CD4-positive, alpha-beta T cell (primary cell): ENCODE measurements at places on chromosomes 11 and 22.

GRCh38 chr11:105399511-105399910, 210.4 kb upstream of the GRIA4 start:
- H3K27me3 ChIP-seq = no peaks in the 10 kb centered on the region
- no peaks in the 10 kb centered on the region for H3K36me3 ChIP-seq
- DNase-seq = no peak
- no peaks in the 10 kb centered on the region for H3K4me1 ChIP-seq
- no peak overlapping the region for H3K27ac ChIP-seq

DNA sequence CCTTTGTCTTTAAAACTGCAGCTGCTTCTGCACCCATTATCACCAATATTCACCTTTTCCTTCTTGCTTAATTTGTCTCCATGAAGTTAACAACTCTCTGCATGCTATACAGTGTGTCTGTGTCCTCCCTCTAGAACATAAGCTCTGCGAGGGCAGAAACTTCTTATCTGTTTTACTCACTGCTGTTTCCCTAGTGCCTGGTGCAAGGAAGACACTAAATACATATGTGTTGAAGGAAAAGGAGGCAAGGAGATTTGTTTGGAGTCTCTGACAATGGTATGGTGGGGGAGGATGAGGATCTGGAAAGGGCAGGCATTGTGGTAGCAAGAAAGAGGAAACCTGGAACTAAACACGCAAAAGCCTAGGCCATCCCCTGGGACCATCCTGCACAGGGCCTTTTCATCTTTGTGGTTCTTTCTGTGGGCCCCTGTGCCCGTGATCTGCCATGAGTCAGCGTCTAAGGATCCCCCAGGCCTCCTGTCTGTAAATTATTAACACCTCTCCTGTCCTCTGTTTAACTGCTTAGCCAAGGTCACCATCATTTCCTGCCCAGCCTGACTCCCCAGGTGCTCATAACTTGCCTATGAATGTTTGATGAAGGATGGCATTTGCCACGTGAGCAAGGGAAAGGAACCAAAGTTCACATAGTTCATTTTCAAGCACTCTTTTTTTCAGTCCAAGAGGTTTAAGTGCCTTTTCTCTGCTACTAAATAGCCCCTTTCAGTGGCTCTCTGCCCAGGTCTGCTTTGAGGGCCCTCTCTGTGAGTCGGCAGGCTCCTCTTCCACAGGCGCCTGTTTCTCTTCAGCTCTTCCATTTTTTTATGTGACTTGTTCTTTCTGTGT, 131.1 kb downstream of the RASSF10 start:
- H3K4me3 ChIP-seq = no peak overlapping the region
- DNase-seq = no peak
- H3K4me1 ChIP-seq = no peaks in the 10 kb centered on the region

- DNase-seq = no peak
- H3K4me1 ChIP-seq = peaks cover 30% of the 10 kb centered on the region
- no peaks in the 10 kb centered on the region for H3K27me3 ChIP-seq
- peak overlapping the region; percentile 88 for H3K4me3 ChIP-seq
- no peak overlapping the region for H3K27ac ChIP-seq
These were observed 1.7 kb downstream of the UVRAG start for GRCh38 chr11:75816561-75817239.

DNA sequence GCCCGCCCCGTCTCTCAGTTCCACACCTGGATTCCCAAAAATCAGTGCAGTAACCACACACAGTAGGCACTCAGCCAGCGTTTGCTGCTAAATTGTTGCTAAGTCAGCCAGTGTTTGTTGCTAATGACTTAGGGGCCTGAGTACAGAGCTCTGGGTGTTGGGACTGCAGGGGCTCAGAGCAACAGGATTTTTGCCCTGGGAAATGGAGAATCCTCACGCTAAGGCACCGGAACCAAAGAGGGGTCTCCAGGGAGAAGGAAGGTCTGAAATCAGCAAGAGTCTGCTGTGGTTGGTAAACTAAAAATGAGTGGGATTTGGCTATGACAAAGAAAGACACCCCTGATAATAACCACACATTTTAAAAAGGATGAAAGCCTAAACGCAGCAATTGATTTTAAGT, 22.7 kb upstream of the ALX4 start:
- H3K27ac ChIP-seq = no peak overlapping the region
- DNase-seq = no peak
- no peaks in the 10 kb centered on the region for H3K4me1 ChIP-seq
- no peaks in the 10 kb centered on the region for H3K36me3 ChIP-seq
- H3K27me3 ChIP-seq = peaks cover 22% of the 10 kb centered on the region

- peaks cover 3% of the 10 kb centered on the region for H3K4me1 ChIP-seq
- H3K27ac ChIP-seq = no peak overlapping the region
- no peaks in the 10 kb centered on the region for H3K27me3 ChIP-seq
- H3K36me3 ChIP-seq = peaks cover 85% of the 10 kb centered on the region
These were observed 27.2 kb downstream of the CERK start for GRCh38 chr22:46710806-46711205.

GRCh38 chr11:44943118-44943517, 7.6 kb downstream of the TP53I11 start:
- no peak for DNase-seq
- H3K4me3 ChIP-seq = no peak overlapping the region
- no peaks in the 10 kb centered on the region for H3K27me3 ChIP-seq
- no peak overlapping the region for H3K27ac ChIP-seq

DNA sequence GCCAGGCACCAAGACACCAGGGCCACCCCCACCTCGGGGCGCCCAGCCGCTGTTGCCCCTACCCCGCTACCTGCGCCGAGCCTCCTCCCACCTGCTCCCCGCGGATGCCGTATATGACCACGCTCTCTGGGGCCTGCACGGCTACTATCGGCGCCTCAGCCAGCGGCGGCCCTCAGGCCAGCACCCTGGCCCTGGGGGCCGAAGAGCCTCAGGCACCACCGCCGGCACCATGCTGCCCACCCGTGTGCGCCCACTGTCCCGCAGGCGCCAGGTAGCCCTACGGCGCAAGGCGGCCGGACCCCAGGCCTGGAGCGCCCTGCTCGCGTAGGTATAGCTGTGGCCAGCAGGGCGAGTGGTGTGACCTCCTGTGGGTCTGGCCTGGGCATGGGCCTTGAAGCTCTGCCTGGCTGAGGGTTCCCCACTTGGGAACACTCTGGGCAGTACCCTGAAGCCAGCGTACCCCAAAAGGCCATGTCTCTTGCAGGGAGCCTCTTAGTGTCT, 14.8 kb upstream of the MDK start:
- DNase-seq = no peak
- H3K27ac ChIP-seq = no peak overlapping the region
- H3K4me3 ChIP-seq = no peak overlapping the region
- H3K4me1 ChIP-seq = peaks cover 68% of the 10 kb centered on the region

- peaks cover 26% of the 10 kb centered on the region for H3K4me1 ChIP-seq
- no peak overlapping the region for H3K27ac ChIP-seq
- no peaks in the 10 kb centered on the region for H3K36me3 ChIP-seq
- peak; percentile 38 for DNase-seq
- no peak overlapping the region for H3K4me3 ChIP-seq
These were observed 39.3 kb downstream of the PDGFB start for GRCh38 chr22:39205344-39206021.

DNA sequence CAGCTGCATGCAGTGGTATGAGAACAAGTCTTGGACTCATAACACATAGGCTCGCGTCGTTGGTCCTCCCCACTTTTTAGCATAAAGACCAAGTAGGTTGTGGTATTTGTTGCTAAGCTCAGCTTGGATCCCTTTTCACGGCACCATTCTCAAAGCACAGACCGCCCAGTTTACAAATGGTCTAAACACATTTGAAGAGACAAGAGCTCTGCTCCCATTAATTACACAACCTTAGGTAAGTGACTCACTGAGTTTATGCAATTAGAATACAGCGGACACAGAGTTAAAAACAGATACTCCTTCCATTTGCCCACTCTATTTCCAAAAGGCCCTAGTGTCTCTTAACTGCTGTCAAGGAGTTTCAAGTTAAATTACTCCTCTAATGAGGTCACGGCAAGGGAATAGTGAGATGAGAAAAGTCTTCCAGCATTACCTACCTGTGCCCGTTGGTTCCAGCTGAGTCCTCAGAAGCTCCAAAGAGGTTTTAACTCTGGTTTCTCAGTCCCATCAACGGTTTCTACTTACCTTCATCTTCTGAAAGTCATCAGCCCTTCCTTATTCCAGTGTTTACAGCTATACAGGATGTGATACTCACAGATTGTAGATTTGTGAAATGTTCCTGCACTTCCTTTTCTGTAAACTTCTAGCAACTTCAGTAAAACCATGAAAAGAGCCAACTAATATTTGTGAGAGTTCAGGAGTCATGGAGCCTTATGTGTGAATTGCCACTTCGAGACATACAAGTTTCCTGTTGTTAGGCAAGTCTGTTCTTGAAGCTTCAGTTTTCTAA, at the start of gene MS4A6A:
TSS of gene MS4A6A (minus strand) at position 543 of the 790 bp plus-strand sequence. CDS start 1,356 bp downstream, outside the sequence.
- no peak for DNase-seq
- H3K4me3 ChIP-seq = peak within 1 kb of the TSS; percentile 41
- no peaks in the 10 kb centered on the region for H3K4me1 ChIP-seq
- H3K27ac ChIP-seq = no peak within 1 kb of the TSS
- H3K27me3 ChIP-seq = peaks cover 6% of the 10 kb centered on the region

DNA sequence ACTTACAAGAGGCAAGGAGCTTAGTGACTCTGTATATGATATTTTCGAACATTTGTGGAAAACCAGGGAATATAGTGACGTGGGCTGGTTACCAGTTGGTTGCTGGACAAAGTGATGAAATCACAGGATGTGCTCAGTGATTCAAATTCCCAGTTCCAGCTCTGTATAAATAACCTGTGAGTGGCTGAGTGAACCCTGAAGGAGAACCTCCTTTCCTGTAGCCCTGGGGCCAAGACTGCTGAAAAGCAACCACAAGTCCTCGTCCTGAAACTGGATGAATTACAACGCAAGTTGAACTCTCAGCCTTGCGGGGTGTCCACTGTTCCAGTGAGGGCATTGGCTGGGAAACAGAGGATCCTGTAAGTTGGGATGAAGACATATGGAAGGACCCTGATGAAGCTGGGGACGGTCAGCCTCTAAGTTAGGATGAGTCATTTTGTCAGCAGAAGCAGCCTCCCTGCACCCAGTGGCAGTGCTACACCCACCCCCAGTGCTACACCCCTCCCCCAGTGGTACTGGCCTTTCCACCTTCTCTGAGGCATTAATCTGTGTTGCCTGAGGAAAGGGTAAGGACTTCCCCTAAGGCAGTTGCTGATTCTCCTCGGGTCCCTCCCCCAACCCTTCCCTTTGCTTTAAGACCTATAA, 22.0 kb upstream of the CD81 start:
- H3K4me1 ChIP-seq = no peaks in the 10 kb centered on the region
- no peaks in the 10 kb centered on the region for H3K36me3 ChIP-seq
- H3K4me3 ChIP-seq = no peak overlapping the region
- H3K27me3 ChIP-seq = no peaks in the 10 kb centered on the region
- H3K27ac ChIP-seq = no peak overlapping the region
